Bronchial epithelial cell (primary cell): ENCODE measurements at places on chromosomes 16 and 17. TPM values are rescaled to one million over a fixed set of nuclear protein-coding genes. Genes with fewer than 3 reads are reported as not detected.

DNA sequence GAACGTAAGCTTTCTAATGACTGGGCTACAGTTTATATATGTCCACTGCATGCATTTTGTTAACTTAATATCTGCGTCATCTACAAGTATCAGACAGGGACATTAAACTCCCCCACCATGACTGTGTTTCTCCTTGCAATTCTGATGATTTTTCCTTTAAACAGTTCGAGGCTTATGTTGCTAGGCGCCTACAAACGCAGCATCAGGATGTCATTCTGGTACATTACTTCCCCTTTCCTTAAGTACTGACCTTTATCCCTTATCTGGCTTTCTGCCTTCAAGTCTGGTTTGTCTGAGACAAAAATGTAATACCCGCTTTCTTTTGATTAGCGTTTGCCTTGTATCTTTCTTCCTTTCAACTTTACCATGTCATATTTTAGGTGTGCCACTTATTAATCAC is 362.4 kb downstream of the SLC39A11 start:
- DNase-seq = no peak

- DNase-seq = no peak
Measured at GRCh38 chr16:55915096-55915827, 40.1 kb upstream of the CES5A start.

- no peak for DNase-seq
Measured at GRCh38 chr16:77085981-77086380, 105.0 kb upstream of the MON1B start.

DNA sequence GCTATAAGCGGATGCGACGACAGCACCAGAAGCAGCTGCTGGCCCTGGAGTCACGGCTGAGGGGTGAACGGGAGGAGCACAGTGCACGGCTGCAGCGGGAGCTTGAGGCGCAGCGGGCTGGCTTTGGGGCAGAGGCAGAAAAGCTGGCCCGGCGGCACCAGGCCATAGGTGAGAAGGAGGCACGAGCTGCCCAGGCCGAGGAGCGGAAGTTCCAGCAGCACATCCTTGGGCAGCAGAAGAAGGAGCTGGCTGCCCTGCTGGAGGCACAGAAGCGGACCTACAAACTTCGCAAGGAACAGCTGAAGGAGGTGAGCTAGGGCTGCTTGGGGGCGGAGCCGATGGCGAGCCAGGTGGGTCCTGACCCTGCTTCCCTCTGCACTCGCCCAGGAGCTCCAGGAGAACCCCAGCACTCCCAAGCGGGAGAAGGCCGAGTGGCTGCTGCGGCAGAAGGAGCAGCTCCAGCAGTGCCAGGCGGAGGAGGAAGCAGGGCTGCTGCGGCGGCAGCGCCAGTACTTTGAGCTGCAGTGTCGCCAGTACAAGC is 10.1 kb downstream of the HIRIP3 start:
- no peak for DNase-seq

The TPSG1 gene
- not detected in 2 replicates for total RNA-seq
